ENCODE measurements at places on chromosomes 1 and 21.
A peak's percentile ranks its signal among the peaks of the same experiment; 100 is the strongest.

DNA sequence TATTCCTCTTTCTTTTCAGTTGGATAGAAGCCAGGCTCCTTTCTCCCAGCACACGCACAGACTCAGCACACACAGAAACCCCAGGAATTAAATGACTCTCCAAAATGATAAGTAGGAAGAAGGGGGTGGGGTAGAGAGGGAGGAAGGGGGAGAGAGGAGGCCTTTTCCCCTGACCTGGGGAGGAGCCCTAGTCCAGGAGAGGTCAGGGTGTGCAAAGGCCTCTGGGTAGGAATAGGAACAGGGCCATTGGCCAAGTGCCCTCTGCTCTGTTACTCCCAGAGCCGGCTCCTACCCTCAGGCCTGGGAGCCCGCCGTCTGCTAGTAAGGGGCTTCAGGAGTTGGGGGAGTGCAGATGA lies 35.6 kb upstream of the PUM1 start:
- DNase-seq = peak; percentile 23

DNA sequence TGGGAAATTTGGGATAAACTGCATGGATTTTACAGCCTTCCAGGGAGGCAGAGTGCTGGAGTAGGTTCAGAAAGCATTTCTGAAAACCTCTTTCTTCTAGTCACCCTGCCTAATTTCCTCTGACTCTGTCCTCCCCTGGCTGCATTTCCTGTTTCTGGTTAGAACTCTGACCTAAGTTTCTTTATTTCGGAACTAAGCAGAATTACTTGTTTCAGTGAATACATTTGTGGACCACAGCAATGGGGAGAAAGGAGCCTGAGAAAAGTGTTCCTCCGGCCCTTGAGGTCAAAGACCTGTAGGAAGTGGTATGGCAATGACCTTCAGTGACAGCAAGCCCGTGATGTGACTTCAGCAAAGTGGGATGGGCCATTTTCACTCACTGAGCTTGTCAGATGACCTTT lies 173.4 kb upstream of the RUNX1 start:
- no peak for DNase-seq

GRCh38 chr1:169529068-169529642 lies 43.4 kb upstream of the SLC19A2 start:
- DNase-seq = peak; percentile 64

DNA sequence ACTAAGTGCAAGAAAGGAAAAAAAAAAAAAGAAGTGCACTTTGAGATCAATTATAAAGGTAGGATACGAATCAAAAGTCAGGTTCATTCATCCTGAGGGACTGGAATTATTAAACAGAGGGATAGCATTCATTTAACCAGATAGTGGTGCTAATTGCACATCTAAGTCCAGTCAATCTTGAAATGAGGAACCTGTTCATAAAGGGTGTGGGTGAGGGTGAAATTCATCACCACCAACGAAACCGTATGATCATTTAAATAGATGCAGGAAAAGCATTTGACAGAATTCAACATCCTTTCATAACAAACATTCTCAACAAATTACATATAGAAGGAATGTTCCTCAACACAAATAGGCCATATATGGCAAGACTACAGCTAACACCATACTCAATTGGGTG lies 5.6 kb downstream of the CTSS start:
- no peak for DNase-seq
